ENCODE measurements at places on chromosomes 7 and 10.

- no peak for DNase-seq
These were observed 3.0 kb downstream of the GSAP start for GRCh38 chr7:77413128-77413527.

DNA sequence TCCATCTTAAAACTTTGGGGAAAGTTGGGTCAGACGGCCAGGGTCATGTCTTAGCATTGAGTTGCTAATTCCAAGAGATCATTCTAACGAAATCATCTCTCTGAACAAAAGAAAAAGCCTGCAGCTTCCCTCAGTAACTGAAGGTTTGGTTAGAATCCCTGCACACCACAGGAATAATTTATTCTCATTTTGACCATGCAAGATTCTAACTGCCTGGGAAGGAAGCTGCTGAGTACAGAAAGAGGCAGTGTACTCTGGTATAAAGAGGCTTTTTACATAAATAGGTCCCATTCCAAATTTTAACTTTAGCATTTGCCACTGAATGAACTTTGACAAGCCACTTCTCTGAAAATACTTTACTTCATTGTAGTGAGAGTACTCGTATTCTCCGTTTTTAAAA, 76.9 kb upstream of the RSBN1L start:
- DNase-seq: no peak

- no peak for DNase-seq
These were observed 29.8 kb upstream of the HABP2 start for GRCh38 chr10:113523071-113523470.

- no peak for DNase-seq
These were observed 47.9 kb upstream of the FOXK1 start for GRCh38 chr7:4634166-4634565.

GRCh38 chr10:103554488-103555324, 61.2 kb downstream of the NEURL1 start:
- DNase-seq: no peak

GRCh38 chr7:90961037-90961725, 303.1 kb upstream of the FZD1 start:
- no peak for DNase-seq

DNA sequence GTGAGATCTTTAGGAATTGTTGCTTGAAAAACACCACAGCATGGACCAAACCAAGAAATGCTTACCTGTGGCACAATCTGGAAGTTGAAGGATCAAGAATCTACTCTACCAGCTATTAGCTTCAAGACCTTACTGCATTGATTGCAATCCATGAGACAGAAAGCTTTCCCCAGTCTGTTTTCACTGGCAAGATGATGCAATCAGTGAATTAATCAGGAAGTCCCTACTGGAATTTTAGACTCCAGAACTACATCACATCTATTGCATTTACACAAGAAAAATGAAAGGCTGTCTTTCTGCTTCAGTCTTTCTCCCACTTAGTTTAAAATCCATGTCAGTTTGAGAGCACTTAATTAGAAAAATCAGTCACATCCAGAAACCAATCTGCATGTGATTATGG, 191.7 kb downstream of the TFEC start:
- no peak for DNase-seq
